ENCODE measurements at places on chromosomes 3 and 15.
A peak's percentile ranks its signal among the peaks of the same experiment; 100 is the strongest.

GRCh38 chr3:43087249-43087776 is 18.6 kb downstream of the POMGNT2 start:
- DNase-seq: no peak

GRCh38 chr15:62153228-62153627 is 11.9 kb downstream of the C2CD4B start:
- DNase-seq: no peak

DNA sequence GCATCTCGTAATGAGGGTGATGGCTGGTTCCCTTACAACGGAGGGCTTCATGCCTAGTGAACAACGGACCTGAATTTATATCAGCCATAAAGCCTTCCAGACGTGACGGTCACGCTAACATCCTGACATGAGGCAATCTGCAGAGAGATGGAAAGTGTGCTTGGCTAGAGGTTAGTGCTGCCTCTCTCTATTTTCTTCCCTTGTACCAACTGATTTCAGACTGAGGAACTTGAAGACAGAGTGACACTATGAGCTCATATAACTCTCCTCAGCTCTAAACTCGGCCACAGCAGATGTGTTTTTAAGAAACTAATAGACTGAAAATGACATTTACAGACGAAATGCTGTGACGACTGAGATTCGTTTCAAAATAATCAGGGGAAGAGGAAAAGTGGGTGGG is 122.4 kb downstream of the XXYLT1 start:
- no peak for DNase-seq

GRCh38 chr3:46684891-46685290 is 8.6 kb downstream of the ALS2CL start:
- no peak for DNase-seq

DNA sequence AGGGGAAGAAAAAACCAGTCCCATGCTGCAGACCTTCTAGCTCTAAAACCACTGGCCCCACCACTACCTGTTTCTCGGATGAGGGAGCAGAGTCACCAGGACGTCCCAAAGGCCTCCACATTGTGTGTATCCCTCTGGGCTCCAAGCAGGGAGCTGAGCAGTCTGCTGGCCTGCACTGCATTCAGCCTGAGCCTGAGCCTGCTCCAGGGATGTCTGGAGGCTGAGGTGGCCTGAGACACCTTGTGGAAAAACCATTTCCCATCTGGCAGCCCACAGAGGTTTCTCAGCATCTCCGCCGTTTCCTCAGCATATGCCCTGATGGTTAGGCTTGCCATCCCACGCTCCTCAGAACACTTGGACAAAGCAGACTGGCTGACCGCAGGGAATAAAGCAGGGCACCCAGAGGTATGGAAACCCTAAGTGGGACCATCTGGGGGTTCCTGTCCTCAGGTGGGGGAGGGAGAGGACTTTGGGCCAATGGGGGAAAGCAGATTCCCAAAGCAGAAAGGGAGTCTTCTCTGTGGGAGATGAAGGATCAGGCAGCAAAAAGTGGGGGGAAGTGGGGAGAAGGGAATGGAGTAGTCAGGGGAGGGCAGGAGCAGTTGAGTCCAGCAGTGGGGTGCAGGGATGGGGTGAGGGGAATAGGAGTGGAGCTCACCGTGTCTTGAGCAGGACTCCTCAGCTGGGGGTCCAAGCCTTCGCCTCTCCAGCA is at the start of gene CILP:
TSS of gene CILP (minus strand) at position 704 of the 712 bp plus-strand sequence. CDS start 1,718 bp downstream, outside the sequence.
- DNase-seq: no peak

GRCh38 chr15:66701422-66702034 is 508 bp upstream of the SMAD6 start:
- DNase-seq: no peak

- peak; percentile 44 for DNase-seq
Observed at GRCh38 chr15:80152896-80153876, at the start of gene FAH. Gene FAH (plus strand): TSS chr15:80152999. CDS start chr15:80153055, 56 bp downstream.

GRCh38 chr3:188303823-188304222 is 149.9 kb downstream of the LPP start:
- DNase-seq: no peak

DNA sequence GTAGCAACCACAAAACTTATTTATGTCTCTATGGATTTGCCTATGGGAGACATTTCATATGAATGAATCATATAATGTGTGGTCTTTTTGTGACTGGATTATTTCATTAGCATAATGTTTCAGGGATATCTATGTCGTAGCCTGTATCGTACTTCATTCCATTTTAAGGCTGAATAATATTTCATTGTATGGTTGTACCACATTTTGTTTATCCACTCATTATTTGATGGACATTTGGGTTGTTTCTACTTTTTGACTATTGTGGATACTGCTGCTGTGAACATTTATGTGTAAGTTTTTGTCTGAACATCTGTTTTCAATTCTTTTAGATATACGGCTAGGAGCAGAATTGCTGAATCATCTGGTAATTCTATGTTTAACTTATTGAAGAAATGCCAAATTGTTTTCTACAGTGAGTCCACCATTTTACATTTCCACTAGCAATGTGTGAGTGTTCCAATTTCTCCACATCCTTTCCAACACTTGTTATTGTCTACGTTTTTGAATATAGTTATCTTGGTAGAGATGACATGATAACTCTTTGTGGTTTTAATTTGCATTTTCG is 134.4 kb upstream of the DAZL start:
- no peak for DNase-seq

DNA sequence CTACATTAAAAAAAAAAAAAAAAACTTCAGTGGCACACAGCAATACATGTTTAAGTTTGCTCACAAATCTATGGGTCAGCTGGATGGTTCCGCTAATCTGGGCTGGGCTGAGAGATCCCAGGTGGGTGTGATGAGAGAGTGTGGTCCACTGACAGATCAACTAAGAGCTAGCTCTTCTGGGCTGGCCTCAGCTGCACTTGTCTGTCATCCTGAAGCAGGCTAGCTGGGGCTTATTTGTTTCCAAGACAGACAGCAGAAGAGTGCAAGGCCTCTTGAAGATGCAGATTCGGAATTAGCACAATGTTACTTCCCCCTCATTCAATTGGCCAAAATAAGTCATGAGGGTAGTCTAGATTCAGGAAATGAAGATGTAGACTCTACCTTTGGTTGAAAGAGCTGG is 56.5 kb downstream of the SIDT1 start:
- DNase-seq: no peak

GRCh38 chr3:36649125-36649524 is 115.2 kb downstream of the DCLK3 start:
- no peak for DNase-seq

DNA sequence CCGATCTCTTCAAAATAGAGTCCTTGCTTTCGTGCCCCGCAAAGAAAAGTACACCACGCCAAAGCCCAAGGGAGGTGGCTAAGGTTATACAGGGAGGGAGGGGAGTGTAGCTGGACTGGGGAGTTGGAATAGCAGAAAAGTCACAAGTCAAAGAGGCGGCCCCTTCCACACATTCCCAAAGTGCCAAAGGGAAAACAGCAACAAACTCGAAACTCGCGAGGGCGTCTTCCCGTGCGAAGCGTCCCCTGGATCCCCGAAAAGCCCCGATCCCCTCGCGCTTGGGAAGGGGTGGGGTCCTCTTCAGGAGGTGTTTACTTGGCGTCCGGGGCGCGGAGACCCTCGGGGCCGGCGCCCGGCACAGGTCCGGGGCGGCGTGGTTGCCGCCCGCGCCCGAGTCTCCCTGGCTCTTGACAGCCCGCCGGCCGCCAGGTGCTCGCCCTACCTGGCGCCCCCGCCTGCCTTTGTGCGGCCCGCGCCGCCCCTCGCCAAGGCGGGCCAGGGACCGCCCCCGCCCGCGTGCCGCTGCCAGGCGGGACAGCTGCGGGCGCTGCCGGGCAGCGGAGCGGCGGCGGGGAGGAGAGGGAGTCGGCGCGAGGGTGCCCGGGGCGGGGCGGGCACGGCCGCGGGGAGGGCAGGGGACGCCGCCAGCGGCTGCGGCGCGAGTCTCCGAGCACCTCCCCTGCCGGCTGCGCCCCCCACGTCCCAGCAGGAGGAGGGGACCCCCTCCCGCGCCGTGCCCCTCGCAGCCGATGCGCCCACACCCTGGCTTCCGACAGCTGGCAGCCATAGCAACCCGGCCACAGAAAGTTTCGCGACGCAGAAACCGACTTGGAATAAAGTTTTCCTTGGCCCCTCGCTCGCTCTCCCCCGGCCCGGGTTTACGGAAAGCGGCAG is 966 bp downstream of the MYO1E start:
- DNase-seq: no peak

GRCh38 chr3:150035910-150036612 is 65.4 kb upstream of the PFN2 start:
- DNase-seq: no peak

DNA sequence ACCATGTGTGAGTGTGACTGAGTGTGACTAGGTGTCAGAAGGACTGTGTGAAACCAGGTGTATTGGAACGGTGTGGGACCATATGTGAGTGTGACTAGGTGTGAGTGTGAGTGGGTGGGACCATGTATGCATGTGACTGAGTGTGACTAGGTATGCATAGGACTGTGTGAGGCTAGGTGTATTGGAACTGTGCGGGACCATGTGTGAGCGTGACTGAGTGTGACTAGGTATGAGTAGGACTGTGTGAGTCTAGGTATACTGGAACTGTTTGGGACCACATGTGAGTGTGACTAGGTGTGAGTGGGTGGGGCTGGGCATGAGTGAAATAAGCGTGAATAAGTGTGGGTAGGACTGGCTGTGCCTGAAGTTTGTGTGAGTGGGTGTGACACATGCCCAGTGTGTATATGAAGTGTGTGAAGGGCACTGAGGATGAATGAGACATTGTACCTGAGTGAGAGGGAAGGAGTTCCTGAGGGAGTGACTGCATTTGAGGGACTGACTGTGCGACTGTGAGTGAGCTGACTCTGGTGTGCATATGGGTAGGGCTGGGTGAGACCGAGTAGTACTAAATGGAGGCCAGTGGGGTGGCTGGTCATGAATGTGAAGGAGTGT is 247.0 kb upstream of the CCDC54 start:
- no peak for DNase-seq

GRCh38 chr3:125479091-125479490 is 40.9 kb downstream of the SNX4 start:
- DNase-seq: no peak

DNA sequence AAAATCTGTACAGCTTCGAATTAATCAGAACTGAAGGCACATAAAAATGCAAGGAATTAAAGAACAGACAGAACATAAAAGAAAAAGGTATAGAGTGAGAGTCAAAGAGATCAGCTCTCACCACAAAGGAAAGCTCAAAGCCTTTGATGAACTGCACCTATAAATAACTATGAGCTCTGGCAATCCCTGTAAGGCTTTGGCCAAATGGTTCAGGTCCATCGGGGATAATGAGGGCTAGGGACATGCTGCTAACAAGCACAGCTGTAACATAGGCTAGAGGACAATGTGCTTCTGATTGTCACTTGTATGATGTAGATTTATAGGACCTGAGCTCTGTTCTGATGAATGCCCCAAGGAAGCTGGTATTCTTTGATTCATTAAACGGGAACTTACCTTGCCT is 113.9 kb upstream of the MRPL3 start:
- DNase-seq: no peak

- DNase-seq: no peak
Observed at GRCh38 chr15:81054236-81054635, 53.5 kb downstream of the TLNRD1 start.

GRCh38 chr3:42572278-42572677 is 9.5 kb downstream of the SEC22C start:
- no peak for DNase-seq

DNA sequence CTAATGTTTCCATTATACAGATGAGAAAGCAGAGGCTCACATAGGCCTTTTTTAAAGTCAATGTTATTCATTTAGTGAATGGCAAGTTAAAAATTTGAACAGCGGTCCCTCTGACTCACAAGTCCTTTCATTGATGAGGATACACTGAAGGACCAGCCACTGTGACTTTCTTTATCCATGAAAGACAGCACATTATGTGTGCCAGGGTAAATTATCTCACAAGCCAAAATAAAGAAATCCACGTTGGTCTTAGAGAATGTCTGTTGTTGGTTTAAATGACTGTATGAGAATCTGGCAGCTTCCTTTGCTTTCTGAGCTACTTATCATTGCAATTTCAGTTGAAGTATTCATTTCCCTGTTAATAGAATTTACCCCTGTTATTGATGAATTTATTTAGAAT is 485.1 kb downstream of the TBL1XR1 start:
- no peak for DNase-seq

DNA sequence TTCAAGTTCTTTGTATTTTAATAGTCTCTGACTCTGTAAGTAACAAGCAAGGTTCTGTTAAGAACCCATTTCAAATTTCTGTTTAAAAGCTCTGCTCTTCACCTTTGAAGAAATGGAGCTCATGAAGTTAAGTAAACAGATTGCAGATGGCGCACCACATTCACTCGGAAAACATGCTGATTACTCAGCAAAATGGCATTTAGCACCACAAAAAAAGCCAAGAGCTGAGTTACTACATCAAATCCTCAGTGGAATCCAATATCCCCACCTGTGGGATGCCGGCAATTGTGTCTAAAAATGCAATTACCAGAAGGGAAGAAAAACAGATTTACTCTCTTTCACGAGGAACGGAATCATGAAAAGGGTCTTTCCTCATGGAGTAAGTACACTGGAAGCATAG is 758.0 kb downstream of the NTRK3 start:
- DNase-seq: no peak

- DNase-seq: no peak
Observed at GRCh38 chr3:52886049-52886730, 11.2 kb downstream of the STIMATE start.

- DNase-seq: no peak
Observed at GRCh38 chr15:39094116-39094515, 486.8 kb upstream of the THBS1 start.

- DNase-seq: no peak
Observed at GRCh38 chr3:87413814-87414213, 137.4 kb upstream of the POU1F1 start.

DNA sequence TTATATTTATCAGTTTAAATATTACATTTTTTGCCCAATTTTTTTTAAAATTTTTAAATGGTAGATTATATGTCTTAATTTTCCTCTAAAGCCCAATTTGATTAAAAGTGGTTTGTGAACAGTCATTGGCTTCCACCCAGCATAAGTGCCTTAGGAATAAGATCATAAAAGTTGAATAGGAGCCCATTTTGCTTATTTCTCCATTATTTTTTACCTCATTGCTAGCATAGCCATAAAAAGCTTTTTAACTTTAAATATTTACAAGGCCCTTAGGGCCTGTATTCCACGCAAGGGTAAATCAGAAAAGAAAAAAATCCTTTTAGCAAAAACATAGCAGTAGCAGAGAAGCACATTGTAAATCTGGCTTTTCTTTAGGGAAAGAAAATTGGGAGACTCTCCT is 9.0 kb downstream of the TTC14 start:
- DNase-seq: no peak

- DNase-seq: no peak
Observed at GRCh38 chr3:148957586-148957985, 33.8 kb upstream of the GYG1 start.

- no peak for DNase-seq
Observed at GRCh38 chr3:76789237-76789636, 250.7 kb upstream of the ROBO2 start.

DNA sequence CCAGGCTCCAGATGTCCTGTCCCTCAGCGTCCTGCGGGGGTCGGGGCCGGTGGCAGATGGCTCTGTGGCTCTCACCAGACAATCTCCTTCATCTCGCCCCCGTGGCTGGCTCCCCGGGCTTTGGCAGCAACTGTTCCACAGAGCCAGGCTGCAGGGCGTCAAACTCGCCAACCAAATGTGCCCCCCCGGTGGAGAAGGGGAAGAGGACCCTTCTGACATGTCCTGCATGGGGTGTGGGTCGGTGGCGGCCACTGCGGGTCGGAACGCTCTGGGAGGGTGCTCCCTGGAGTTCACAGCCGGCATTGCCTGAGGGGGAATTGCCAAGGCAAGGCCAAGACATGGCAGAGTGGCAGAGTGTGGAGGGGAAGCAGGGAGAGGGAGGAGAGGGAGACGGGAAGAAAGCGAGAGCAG is 36.0 kb downstream of the BDH1 start:
- no peak for DNase-seq
